ENCODE measurements at places on chromosomes 7 and 10. TPM values are rescaled to one million over a fixed set of nuclear protein-coding genes. Genes with fewer than 3 reads are reported as not detected.
A peak's percentile ranks its signal among the peaks of the same experiment; 100 is the strongest.

- no peak for DNase-seq
Observed at GRCh38 chr7:41994036-41994745, 242.8 kb downstream of the GLI3 start.

DNA sequence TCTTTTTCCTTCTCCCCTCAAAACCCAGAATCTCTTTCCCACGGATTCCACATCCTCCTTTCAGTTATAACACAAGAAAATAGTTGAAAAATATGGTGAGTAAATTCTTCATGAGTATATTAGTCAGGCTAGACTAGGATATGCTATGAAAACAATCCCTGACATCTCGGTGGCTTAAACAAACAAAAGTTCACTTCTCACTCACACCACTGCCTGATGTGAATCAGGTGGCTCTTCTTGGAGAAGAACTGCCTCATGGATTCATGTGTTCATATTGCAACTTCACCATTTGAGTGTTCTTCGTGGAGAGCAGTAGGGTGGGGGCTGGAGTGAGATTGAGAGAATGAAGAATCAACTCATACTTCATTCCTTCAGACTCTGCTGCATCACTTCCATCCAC lies 204.1 kb downstream of the PHF14 start:
- no peak for DNase-seq

CYP2C9 gene
- not detected for total RNA-seq

- DNase-seq = no peak
Observed at GRCh38 chr7:143436325-143436946, 6.8 kb upstream of the TAS2R60 start.

GRCh38 chr7:95960706-95961244 lies 188.4 kb downstream of the DYNC1I1 start:
- no peak for DNase-seq

GRCh38 chr7:84914598-84914997 lies 272.3 kb downstream of the SEMA3D start:
- DNase-seq = no peak

ZNF398 gene
- 40.9 TPM for total RNA-seq

DNA sequence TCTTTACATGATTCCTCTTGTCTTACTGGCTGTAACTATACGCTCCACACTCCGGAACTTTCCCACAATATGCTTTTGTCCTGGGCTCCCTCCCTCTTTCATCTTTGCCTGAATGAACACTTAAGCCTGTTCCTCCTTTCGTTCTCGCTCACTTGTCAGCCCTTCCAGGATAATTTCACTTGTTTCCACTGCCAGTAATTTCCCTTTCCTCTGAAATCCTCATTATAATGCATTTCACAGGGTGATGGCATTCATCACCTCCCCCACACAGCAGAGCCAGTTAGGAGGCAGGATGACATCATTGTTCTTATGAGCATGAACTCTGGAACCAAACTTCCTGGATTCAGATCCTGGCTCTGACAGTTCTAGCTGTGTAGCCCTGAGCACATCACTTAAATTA lies 372.6 kb downstream of the GPR158 start:
- DNase-seq = no peak

GRCh38 chr10:78805176-78805575 lies 263.6 kb upstream of the ZMIZ1 start:
- peak; percentile 40 for DNase-seq

GRCh38 chr7:29459589-29459988 lies 104.0 kb upstream of the PRR15 start:
- DNase-seq = no peak

DNA sequence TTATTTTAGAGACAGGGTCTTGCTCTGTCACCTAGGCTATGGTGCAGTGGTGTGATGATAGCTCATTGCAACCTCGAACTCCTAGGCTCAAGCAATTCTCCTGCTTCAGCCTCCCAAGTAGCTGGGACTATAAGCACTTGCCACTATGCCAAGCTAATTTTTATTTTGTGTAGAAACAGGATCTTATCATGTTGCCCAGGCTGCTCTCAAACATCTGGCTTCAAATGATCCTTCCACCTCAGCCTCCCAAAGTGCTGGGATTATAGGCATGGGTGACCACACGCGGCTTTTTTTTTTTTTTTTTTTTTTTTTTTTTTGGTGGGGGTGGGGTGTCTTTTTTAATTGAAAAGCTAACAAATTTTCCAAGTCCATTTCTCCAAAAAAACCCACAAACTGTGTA lies 18.4 kb downstream of the HPS6 start:
- DNase-seq = no peak

GRCh38 chr7:20958572-20958971 lies 171.9 kb upstream of the SP8 start:
- DNase-seq = no peak

IQCE gene
- 18.0 TPM for total RNA-seq

AMZ1 gene
- total RNA-seq = 4.1 TPM

DNA sequence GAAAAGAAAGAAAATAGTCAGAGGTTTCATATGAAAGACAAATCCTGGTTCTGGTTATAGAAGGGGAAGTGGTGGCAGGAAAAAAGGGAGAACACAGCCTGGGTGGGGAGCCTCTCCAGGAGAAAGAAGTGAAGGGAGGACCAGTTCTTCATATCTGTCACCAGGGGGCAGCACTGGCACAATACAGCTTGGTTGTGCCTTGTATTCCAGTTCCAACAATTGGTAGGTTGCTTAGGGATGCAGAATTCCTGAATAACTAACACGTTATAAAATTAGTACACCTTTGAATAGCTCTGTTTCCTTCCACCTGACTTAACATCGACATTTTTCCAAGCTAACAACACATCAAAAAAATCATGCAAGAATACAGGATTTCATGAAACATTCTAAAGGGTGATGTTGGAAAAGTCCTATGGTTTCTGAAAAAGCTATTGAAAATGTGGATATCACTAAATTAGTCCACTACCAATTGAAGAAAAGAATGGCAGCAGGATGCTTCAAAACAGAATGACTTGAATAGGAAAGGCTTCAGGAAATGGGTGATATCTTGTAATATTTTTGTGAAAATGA lies 52.9 kb downstream of the CYP26A1 start:
- DNase-seq = no peak

DNA sequence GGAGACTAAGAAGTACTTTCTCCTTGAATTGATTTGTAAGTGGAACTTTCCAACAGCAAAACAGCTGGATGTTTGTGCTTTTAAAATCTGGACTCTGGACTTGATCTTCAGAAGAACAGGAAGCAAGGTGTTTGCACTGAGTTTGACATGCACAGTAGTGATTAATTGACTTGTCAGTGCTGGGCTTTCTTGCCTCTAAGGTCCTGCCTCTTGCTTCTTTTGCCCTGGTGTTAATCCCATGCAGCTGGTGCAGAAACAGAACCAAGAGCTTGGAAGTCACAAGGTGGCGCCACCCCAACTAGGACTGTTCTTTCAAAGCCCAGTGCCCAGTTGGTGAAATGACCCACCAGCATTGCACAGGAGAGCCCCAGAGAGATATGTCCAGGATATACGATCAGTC lies 66.8 kb upstream of the SEPHS1 start:
- no peak for DNase-seq

GPNMB gene
- 110 TPM for total RNA-seq

DNA sequence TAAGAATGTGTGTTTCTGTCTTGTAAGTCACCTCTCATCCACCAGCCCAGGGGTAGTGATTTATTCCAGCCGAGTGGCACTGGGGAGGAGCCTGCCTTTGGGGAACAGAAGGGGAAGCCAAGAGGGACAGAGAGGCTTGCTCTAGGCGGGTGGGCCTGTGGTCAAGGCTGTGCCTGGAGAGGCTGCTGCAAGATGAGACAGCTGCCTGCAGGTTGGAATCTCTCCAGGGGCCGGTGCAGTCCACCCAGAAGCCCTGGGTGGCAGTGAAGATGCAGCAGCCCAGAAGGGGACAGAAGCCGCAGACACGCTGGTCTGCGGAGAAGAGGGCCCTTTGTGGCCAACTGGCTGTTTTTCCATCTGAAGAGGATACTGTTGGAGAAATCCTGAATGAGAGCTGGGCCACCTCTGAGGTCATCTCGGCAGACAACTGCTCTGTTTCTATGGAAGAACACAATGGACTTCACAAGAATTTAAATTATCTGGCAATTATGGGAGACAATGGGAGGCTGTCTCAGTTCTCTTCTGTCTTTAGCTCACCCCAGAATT lies 175.7 kb downstream of the GFRA1 start:
- no peak for DNase-seq

EGFR gene
- 110 TPM for total RNA-seq

DNA sequence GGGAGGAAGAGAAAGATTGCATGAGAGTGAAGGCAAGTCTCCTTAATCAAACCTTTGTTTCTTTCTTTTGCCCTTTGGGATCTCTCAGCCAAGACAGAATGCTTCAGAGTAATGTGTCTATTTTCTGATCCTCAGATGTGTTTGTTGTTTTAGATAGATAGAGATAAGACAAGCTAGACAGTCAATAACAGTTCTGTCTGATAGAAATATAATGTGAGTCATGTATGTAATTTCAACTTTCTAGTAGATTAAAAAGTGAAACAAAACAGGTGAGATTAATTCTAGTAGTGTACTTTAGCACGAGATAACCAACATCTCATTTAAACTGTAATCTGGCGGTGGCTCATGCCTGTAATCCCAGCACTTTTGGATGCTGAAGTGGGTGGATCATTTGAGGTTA lies 159.2 kb downstream of the GATA3 start:
- no peak for DNase-seq

DNA sequence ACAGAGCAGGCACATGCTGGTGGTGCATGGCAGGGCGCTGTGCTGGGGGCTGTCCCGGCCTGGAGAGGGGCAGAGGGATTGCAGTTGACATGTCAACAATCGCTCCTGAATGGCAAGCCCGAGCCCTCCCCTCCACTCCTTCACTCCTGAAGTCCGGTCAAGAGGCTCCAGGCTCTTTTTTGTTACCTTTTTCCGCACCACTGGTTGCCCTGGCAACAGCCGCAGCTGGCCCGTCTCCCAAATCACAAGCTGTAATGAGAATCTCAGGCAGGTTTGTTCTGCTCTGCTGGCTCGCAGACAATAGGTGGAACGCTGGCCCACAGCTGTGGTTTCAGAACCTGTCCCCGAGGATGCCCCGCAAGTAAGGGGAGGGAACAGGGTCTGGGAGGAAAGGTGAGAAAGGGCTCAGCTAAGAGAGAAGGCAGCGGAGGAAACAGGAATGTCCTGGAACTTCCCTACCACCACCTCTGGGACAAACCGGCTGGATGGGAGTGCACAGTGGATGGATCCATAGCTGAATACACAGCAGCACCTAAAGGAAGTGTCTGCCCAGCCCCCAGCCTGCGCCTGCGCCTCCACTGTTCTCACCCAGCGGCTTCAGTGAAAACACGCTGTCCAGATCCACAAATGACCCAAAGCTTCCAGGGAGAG lies 58.9 kb downstream of the CALML3 start:
- DNase-seq = peak; percentile 88

- DNase-seq = no peak
Observed at GRCh38 chr10:16953270-16953669, 136.0 kb upstream of the RSU1 start.

DNA sequence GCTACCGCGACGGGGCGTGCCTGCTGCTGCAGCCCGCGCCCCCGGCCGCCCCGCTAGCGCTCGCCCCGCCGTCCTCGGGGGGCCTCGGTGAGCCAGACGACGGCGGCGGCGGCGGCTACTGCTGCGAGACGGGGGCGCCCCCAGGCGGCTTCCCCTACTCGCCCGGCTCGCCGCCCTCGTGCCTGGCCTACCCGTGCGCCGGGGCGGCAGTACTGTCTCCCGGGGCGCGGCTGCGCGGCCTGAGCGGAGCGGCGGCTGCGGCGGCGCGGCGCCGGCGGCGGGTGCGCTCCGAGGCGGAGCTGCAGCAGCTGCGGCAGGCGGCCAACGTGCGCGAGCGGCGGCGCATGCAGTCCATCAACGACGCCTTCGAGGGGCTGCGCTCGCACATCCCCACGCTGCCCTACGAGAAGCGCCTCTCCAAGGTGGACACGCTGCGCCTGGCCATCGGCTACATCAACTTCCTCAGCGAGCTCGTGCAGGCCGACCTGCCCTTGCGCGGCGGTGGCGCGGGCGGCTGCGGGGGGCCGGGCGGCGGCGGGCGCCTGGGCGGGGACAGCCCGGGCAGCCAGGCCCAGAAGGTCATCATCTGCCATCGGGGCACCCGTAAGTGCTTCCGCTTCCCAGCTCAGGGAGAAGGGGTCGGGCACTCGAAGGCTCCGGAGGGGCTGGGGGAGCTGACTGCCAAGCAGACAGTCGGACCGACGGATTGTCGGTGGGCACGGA lies 761 bp downstream of the PTF1A start:
- DNase-seq = peak; percentile 78

Data from upper lobe of left lung (tissue), 6 donors.